EH (cell line): ENCODE measurements at places on chromosomes 2 and 18.

- no peak for DNase-seq
Measured at GRCh38 chr2:177314722-177315264, 50.3 kb upstream of the NFE2L2 start.

GRCh38 chr2:161172901-161173540, 12.8 kb downstream of the TANK start:
- no peak for DNase-seq

DNA sequence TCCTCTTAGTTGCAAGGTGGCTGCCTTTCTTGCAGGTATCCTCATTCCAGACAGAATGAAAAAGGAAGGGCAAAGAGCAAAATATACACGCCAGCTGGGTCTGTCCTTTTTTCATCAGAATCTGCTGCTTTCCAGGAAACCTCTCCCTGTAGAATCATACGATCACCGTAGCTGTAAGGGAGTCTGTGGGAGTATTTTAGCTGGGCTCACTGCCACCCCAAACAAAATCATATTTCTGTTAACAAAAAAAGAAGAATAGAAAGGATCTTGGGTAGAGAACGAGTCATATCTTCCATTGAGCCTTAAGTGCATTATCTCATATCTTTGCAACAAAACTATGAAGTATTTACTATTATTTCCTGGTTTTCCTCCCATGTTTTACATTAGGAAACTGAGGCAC, 15.0 kb upstream of the TANC1 start:
- peak; percentile 62 for DNase-seq

GRCh38 chr2:82316586-82316985, 2012.0 kb upstream of the LRRTM1 start:
- DNase-seq: no peak

GRCh38 chr18:40325988-40326387, 1629.0 kb upstream of the PIK3C3 start:
- DNase-seq: no peak

DNA sequence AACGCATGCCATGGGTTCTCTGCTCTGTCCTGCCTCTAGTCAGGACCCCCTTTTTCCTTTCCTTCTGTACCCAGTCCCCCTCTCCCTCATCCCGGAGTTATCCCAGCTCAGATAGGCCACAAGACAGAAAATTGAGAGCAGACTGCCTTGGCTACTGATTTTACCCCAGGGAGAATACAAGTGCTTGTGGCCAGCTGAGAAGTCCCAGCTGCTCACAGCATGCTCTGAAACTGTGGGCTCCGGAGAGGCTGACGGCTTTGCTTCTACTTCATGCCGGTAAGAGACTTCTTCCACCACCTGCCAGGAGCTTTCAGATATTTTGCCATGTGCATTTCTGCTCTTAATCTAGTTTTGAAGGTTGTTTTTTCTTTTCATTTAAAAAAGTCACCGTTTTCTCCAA, 20.0 kb upstream of the SIX2 start:
- DNase-seq: no peak

- DNase-seq: peak; percentile 39
Measured at GRCh38 chr2:69926849-69927515, 12.1 kb downstream of the MXD1 start.

GRCh38 chr2:163944347-163944737, 208.5 kb upstream of the FIGN start:
- no peak for DNase-seq

- no peak for DNase-seq
Measured at GRCh38 chr2:14137643-14138042, 494.9 kb upstream of the LRATD1 start.

DNA sequence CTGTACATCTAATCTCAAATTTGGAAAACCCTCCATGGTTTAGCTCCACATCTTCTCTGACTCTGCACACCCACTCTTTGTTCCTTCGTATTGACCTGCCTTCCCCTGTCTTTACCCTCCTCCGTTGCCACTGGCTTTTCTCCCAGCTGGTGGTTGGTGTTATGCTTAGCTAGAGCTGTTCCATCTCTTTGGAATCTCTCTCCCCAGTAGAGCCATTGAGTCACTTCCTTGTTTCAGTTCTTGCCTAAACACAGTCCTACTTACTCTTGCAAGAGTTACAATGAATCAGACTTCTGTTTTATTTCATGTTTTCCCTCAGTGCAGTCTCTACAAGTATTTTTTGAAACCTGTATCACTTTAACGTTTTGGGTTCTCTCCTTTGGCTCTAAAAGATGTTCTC, 263.9 kb downstream of the LTBP1 start:
- DNase-seq: peak; percentile 96

DNA sequence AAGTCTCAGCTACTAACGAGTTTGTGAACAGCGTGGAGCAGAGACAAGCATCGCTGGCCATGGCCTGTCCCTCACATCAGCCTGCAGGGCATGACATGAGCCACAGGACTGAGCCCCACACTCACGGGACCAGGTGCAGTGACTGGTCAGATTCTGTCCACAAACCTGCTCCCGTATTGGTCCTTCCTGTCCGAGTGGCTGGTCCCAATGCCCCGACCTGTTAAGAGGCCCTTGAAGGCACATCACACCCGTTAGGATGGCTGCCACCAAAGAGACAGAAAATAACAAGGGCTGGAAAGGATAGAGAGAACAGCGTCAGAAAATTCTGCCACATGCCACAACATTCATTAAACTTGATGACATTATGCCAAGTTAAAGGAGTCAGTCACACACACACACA, 403.2 kb upstream of the MYT1L start:
- DNase-seq: no peak

DNA sequence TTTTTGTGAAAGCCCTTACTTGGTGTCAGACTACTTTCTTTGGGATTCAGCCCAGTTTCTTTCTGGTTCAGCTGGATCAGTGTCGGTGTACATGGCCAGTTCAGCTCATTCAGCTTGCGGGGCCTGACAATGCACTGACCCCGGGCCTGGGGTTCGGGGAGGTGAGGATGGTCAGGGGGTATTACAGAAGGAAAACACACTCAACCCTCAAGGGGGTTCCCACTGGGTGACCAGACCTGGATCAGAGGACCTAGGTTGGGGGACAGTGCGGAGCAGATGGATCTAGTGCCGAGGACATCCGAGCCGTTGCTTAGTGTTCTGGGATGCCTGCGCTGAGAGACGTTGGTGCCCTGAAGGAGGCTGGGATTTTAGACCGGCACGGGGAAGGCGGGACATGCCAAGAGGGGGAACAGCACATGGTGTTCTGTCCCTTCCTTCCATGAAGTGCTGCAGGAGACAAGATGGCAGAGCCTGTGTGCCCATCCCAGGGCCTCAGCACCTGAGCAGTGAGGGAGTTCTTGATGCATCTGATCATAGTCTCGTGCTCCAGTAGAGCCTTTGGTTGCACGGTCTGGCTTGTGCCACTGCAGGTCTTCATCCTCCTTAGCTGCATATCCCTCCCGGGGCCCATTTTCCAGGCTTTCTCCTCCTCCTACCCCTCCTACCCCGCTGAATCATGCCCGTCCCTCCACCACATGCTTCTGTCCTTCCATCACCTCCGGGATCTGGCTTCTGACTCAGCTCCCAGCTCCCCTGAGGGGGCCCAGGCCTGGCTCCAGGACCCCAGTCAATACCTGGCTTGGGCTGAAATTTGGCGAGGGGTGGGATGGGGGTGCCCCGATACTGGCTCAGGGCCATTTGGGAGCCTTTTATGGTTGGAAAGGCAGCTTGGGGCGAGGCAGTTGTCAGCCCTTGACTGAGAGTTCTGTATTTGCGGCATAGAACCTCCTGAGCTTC, 18.0 kb downstream of the SPEG start:
- peak; percentile 98 for DNase-seq

DNA sequence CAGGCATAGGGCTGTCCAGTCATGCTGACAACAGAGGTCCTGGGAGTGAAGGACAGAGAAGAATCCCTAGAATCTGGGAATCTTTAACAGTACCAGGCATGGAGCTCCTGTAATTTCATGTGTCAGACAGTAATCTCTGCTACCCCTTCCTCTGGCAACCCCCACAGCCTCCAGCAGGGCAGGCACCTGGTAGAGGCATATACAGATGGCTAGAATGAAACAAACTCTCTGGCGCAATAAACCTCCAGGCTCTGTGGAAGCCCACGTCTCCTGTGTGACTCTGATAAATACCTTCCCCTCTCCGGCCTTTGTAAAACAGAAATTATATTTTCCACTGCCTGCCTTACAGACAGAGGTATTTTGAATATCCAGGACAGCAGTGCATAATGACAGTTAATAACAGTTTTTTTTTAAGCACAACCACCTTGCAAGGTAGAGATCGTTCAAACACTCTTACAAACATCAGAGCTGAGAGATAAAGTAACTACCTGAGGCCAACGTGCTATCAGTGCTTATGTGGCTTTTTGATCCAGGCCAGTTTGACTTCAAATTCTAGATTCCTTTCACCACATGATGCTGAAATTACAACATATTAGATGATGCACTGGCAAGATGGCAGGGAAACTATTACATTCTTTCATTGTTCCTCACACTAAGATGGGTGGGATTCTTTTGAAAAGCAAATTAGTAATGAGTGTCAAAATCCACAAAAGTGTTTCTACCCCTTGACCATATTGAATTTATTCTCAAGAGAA, 47.7 kb upstream of the TMEM247 start:
- DNase-seq: peak; percentile 54

DNA sequence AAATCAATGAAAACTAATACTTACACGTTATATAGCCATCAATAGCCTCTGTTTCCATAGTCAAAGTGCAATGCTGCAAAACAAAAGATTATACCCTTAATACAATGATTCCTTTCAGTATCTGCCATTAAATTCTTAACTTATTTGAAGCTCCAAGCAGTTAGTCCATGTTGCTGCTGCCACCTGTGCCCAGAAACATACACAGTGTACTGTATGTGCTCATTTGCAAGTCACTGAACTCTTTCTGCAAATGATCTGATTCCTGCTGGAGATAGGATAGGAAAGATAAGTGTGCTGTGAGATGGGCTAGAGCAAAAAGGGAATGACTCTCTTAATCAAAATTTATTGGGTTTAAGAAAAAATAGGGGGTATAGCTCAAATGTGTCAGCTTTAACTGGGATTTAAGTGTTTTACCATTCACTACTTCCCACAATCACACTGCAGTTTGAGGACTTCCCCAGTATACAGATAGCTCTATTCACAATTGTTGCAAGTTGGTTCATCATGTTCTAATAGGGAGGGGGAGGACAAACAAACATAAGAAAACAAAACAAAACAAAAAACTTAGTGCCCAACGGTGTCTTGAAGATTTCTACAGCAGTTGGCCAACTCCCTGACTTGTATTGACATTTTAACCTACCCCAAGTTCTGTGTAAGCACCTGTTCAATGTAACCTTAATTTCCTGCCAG, 2.7 kb downstream of the IKZF2 start:
- no peak for DNase-seq

- no peak for DNase-seq
Measured at GRCh38 chr2:119265693-119266066, 42.0 kb downstream of the STEAP3 start.

DNA sequence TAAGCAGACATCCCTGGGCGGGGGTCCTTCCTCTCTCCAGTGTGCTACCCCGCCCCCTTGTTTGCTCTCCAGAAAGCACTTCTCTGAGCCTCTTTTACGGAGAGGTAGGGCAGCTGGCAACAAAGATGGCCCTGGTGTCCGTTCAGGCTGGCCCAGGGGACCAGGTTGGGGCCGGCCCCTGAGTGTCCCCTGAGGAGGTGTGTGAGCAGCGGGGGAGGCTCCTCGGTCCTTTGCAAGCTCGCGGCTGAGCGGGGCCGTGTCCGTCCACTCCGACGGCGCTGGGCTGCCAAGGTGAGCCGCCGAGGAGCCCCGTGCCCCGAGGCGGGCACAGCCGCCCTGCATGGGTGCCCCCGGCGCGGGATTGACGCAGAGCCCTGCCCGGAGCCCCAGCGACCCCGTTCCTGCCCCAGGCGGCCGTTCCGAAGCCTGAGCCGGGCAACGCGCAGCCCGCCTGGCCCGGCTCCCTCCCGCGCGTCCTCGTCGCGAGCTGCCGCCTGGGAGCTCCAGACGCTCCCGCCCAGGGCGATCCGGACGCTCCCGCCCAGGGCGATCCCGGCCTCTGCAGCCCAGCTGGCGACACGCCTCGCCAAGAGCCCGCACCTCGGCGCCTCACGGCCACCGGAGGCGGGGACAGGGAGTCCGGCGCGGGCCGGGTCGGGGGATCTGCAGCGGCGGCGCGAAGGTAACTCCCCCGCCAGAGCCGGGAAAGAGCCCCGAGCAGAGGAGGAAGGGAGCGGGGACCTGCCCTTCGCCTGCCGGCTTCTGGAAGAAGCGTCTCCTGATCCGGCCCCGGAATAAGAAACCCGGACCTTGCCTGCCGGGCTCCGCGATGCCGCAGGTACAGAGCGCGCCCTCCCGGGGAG, at the start of gene PROKR1:
Gene PROKR1, plus strand, starts transcription at position 569 of the 863 bp plus-strand sequence. CDS start 2,243 bp downstream, outside the sequence.
- peak; percentile 25 for DNase-seq

- DNase-seq: no peak
Measured at GRCh38 chr2:97953853-97954252, 41.9 kb downstream of the TMEM131 start.

DNA sequence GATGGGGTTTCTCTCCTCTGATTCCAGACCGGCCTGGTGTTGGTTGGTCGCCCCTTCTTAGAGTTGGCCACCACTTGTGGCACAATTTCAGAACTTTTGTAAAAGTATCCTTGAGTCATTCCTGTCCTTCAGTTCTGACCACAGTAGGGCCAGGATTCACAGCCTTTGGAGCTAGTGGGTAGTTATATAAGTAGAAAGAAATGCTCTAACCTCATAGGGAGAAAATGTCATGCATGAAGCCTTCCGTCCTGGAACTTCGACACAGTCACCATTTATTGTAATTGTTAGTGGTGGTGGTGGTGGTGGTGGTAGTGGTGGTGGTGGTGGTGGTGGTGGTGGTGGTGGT, 65.4 kb downstream of the EPAS1 start:
- DNase-seq: peak; percentile 47

GRCh38 chr18:56568986-56569385, 69.4 kb downstream of the TXNL1 start:
- DNase-seq: no peak

- no peak for DNase-seq
Measured at GRCh38 chr2:9693646-9694045, 62.8 kb upstream of the YWHAQ start.

DNA sequence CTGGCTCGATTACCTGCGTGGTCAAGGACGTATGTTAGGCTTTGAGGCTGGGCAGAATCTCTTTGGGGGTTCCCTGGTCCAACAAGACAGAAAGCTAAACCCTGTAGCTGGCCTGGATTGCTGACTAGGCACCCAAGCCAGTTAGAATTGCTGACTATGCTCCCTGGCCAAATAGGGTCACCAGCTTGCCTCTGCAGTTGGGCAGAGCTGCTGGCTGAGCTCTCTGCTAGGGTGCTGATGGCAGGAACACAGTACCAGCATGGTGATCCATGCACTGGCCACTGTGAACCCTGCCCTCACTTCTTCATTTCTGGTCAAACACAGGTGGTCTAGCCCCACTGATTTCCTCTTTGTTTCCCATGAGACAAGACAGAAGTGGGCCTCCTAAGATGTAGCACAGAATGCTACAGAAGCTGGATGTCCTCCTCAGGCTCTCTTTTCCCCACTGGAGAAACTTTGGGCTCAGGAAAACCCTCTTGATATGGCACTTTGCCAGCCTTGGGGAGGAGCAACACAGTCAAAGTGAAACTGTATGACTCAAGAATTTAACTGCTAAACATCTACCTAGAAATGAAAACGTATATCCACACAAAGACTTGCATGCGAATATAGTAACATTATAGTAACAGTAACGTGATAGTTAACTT, 20.8 kb downstream of the SP140L start:
- peak; percentile 34 for DNase-seq
